ENCODE measurements at places on chromosomes 12 and 14.
A peak's percentile ranks its signal among the peaks of the same experiment; 100 is the strongest.

GRCh38 chr12:111570084-111570961 is 28.8 kb downstream of the ATXN2 start:
- no peak overlapping the region for H3K27ac ChIP-seq
- no peak for DNase-seq
- no peak overlapping the region for H3K4me3 ChIP-seq
- H3K27me3 ChIP-seq: no peaks in the 10 kb centered on the region
- H3K36me3 ChIP-seq: no peaks in the 10 kb centered on the region
- no peaks in the 10 kb centered on the region for H3K4me1 ChIP-seq

DNA sequence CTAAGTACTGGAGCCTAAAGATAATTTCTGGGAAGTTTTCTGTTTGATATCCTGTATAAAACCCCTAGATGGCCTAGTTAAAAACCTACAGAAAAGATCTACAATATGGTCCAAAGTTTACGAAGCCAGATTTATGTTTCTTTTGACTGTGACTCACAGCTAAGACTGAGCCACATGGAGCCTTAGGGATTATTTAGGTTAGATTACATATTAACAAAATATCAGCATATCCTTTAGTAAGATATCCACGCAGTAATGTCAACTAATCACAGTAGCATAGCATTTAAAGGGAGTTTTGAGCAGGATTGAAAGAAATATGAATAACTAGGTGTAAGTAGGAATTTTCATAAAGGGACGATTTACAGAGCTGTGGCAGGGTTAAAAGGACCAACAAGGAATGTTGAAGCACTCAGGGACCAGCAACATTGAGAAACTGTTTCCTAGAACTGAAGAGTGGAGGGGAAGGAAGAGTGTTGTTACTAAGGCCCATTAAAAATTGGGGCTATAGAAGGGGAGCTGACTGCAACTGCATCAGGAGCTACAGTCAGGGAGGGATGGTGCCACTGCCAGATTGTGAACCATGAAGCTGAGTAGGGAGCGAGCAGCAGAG is 155.5 kb downstream of the DACT1 start:
- H3K4me1 ChIP-seq: no peaks in the 10 kb centered on the region
- no peaks in the 10 kb centered on the region for H3K27me3 ChIP-seq
- no peak for DNase-seq
- H3K4me3 ChIP-seq: no peak overlapping the region
- no peaks in the 10 kb centered on the region for H3K36me3 ChIP-seq

- no peaks in the 10 kb centered on the region for H3K36me3 ChIP-seq
- no peaks in the 10 kb centered on the region for H3K27me3 ChIP-seq
- no peaks in the 10 kb centered on the region for H3K4me1 ChIP-seq
- H3K27ac ChIP-seq: no peak overlapping the region
- DNase-seq: no peak
These were observed 48.1 kb downstream of the KLRG1 start for GRCh38 chr12:9037431-9037830.

GRCh38 chr12:33322519-33322918 is 117.1 kb downstream of the SYT10 start:
- H3K27ac ChIP-seq: no peak overlapping the region
- no peaks in the 10 kb centered on the region for H3K4me1 ChIP-seq
- H3K4me3 ChIP-seq: no peak overlapping the region
- H3K36me3 ChIP-seq: no peaks in the 10 kb centered on the region

DNA sequence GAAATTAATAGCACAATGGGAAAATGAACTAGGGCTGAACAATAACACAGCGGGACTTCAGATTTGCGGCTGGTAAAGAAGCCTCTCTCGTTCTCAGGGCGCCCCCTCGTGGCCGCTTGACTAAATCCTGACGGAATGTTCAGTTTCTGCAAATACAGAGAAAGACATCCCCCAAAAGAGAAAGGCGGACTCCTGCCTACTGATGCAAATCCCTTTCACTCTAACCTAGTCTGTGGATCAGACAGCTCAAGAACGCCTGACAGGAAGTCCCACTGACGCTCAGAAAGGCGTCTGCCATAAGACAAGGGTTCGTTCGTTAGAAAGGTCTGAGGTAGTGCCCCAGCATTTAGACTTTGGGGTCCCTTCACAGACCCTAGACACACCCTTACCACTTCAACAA is 2.5 kb downstream of the NUAK1 start:
- H3K4me1 ChIP-seq: peaks cover 4% of the 10 kb centered on the region
- peak overlapping the region; percentile 95 for H3K27ac ChIP-seq
- H3K36me3 ChIP-seq: no peaks in the 10 kb centered on the region

DNA sequence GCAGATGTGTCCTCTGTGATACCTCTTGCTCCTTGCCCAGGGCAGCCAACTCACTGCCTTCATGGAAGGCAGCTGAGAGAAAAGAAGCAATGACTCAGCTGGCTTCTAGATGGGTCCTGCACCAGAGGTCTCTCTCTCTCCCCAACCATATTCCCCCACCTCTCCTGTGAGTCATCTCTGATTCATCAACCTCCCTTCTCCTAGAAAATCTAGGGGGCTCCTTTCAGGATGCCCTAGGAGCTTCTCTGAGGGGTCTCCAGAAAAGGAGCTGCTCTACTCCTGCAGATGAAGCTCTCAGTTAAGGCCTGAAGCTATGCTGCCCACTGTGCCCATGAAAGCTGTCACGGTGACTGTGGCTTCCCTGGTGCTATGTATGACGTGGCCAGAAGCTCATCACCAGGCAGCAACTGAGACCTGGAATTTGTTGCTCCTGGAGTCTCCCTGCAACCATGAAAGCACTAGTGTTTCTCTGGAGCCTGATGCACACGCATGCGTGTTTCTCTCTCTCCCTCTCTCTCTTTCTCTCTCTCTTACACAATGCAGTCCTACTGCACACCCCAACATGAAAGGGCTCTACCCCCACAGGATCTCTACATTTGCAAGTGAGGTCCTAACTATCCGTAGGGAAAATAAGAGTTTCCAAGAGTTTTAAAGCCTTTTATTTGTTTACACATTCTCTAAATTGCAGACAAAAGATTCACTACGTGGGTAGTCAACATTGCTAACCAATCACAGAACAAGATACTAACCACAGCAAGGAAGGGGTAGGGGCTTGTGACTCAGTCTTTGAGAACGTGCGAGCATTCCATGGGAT is 285.3 kb downstream of the DPF3 start:
- no peak for DNase-seq
- H3K27ac ChIP-seq: no peak overlapping the region
- no peaks in the 10 kb centered on the region for H3K27me3 ChIP-seq
- no peaks in the 10 kb centered on the region for H3K4me1 ChIP-seq
- H3K36me3 ChIP-seq: no peaks in the 10 kb centered on the region
- no peak overlapping the region for H3K4me3 ChIP-seq

DNA sequence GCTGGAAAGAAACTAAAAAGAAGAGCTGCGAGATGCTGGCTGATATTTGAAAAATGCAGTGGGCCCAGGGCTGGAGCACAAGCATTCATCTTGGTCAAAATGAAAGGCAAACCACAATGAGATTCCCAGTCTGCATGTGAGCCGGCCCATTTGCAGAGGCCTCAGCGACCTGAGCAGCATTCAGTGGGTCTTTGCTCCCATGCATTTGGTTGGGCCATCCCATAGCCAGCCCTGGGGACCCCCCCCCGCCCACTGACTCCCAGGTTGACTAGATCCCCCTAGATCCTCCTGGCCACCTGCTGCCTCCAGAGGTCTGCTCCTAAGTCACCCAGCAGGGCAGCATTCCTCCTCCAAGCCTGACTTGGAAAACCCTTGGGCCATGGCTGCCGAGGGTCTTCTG is 59.8 kb downstream of the PRMT8 start:
- no peak for DNase-seq
- H3K27ac ChIP-seq: no peak overlapping the region
- H3K36me3 ChIP-seq: no peaks in the 10 kb centered on the region
- no peaks in the 10 kb centered on the region for H3K27me3 ChIP-seq

DNA sequence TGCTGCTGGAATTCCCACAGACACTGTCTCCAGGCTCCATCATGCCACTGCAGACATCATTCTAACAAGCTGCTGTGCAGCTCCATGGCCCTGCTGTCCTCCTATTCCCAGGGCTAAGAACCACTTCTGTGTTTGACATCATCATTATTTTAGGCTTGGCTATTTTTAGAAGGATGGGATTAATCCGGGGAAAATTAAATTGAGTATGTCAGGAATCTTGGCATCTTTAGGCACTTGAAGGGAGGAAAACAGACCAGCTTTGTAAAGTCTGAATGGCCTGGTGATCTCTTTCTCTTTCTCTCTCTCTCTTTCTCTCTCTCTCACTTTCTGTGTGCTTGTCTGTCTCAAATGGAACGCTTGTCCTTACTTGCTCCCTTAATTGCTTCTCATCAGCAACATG is 568.3 kb upstream of the FLRT2 start:
- H3K4me1 ChIP-seq: no peaks in the 10 kb centered on the region
- no peak for DNase-seq
- H3K27ac ChIP-seq: no peak overlapping the region
- no peaks in the 10 kb centered on the region for H3K27me3 ChIP-seq
